ENCODE measurements at places on chromosomes 2 and 18.

DNA sequence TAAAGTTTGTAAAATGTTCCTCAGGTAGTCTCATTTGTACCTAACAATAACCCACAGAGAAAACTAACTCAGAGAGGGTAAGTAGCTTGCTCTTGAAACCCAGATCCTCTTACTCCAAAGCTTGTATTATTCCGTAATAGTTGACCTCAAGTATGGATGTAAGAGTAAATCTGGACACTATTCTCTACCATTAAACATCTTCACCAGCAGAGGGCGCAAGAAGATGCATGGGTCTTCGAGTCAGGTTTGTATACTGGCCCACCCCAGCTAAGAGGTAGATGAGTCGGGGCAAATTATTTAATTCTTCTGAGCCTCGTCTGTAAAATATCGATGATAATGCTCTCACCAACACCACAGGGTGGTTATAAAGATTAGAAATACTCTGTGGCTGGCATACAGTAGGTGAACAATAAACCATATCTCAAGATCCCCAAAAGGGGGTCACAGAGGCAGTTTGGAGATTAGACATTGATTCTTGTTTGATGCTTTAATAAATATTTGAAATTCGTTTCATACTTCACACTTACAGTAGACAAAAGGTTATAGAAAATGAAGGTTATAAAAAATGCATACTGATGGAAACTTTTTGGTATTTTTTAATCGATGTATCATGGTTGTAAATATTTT lies 3.5 kb upstream of the CABLES1 start:
- DNase-seq, result peak; percentile 68

- peak; percentile 42 for DNase-seq
These were observed 32.3 kb downstream of the SCTR start for GRCh38 chr2:119491776-119492525.

DNA sequence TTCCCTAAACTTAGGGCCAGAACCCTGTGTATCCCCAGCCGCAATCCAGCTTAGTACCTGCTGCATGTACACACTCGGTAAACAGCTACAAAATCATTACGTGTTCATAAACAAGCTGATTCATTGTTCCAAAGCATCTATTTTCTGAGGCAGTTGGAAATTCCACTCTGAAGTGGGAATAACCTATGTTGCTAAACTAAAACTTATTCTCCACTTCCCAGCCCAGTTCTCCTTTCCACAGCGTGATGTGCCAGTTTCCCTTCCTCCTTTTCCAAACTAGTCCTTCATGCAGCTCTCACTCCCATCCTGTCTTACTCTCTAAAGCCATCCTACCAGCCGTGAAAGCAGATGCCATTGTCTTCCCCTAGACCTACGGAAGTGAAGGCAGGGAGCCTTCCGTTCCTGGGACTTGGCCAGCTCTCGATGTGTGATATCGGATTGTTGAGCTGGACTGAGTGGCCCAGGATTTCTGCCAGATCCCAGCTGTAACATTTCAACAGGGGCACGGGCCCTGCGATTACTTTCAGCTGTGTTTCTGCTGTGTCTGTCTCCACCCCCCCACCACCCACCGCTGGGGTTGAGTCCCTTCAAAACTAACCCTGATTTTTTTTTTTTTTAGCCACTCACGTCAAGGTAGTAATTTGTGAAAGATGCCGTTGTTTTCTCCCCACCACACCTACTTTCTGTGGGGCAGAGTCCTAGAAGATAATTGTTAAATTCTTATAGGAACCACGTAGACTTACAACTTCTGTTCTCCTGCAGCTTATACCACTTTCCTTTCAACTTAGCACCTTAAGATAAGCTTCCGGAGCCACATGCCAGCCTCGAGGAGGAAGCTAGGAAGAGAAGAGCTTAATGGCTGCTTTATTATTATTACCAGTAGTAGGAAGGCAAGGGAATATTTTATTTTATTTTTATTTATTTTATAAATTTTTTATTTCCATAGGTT lies 100.9 kb downstream of the CRIM1 start:
- no peak for DNase-seq

GRCh38 chr2:189402932-189403331 lies 38.3 kb upstream of the WDR75 start:
- no peak for DNase-seq

GRCh38 chr2:73264783-73265182 lies 19.5 kb downstream of the FBXO41 start:
- DNase-seq, result no peak

DNA sequence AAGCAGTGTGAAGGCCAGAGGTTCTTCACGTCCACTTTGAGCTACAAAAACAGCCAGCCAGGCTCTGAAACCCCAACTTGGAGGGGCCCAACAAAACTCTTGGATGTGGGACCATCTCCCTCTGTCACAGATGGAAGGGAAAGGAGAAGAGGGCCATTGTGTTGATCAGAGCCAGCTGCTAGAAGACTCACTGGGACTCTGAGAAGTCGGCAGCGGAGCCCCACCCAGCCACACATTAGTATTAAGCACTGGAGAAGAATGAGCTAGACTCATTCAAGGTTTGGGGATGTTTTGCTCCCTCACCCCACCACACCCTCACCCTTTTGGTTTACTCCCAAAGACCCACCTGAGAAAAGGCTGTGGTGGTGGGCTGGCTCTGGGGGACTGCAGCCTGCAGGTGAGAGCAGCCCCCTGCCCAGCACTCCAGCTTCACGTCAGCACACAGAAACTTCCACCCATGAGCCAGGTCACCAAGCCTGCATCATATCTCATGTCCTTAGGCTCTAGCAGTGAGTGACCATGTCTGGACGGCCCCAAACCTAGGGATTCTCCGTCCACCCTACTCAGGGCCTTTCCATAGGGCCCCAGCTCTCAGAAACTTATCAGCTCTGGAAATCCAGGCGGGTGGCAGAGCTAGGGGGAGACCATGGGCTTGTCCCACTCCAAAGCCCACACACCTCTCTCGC lies 12.6 kb downstream of the TEX51 start:
- DNase-seq, result no peak

DNA sequence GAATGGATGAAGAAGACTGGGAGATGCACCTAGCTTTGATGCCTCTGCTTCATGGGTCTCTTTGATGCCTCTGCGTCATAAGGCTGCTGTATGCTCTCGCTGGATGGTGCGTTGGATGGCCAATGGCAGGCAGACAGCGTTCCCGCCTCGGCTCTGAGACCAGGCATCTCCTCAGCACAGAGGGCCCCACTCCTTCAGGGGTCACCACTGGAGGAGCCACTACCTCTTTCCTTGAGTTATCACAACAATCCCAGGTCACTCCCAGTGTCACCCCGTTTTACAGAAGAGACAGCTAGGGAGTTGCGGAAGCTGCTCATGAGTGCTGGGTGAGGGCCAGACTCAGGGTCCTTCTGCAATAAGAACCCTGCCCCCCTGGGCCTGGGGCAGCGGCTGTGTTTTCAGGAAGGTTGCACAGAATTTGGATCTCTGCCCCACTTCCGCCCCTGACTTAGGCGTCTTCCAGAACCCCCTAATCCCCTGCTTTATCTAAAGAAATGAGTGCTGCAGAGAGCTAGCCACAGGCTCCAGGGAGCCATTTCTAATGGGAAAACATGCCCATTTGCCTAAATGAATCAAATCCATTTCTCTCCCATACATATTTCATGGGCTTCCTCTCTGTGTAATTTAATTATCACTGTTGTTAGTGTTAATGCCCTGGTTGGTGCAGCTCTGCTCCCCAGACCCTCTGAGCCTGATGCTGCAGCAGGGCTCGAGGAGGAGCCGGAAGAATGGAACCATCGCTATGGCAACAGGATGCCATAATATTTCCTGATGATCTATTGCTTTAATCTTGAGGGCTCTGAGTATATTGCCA lies 131.8 kb upstream of the HS6ST1 start:
- DNase-seq, result no peak

DNA sequence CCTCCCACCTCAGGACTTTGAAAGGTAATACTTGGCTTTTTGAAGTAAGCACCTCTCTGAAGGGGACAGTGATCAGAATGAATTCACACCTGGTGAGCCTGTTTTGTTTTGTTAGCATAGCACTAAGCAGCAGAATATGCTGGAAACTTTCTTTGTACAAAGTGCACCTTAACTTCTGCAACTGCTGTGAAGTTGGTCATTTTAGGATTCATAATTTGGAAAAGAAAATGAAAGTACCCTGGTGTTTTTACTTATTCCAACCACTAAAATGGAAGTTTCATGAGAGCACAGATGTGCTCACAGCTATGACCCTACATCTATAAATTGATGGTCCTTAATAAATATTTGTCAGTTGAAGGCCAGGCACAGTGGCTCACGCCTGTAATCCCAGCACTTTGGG lies 257.8 kb upstream of the STON1 start:
- no peak for DNase-seq

- DNase-seq, result no peak
These were observed 80.2 kb downstream of the CLHC1 start for GRCh38 chr2:55151733-55152433.

- DNase-seq, result no peak
These were observed 76.0 kb upstream of the SLC66A3 start for GRCh38 chr2:11079136-11079824.

DNA sequence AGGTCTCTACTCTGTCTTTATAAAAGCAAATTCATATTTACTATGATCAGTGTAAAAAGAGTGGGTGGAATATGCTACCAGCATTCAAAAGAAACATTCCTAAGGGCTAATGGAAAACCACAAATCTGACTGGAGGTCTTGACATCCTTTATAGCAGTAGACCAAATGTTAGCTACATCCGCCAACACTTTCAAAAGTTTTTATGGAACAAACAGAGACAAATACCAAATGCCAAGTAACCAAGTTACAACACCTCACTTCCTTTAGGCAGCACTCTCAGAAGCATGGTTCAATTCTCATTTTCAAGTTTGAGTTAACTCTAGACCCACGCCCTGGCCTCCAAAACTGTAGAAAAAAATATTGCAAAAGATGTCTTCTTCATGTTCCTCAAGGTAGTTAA lies 78.3 kb upstream of the SETBP1 start:
- no peak for DNase-seq

DNA sequence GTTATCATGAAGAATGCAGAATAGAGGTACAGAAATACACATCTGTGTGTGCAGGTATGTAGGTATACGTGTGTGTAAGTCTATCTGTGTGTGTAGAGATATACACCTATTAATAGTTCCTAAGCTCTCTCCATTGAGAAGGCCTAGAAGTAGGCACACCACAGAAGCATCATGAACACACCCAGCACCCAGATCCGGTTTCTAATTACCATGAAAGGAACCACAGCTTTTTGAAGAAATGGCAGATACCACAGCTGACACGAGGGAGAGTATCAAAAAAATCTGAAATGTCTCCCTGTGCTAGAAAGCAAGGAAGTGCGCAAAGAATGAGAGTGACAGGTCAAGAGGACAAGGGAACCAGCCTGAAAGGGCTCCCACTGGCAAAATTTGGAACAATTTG lies 27.7 kb upstream of the AP1S3 start:
- no peak for DNase-seq

All from RKO (cell line).